Fibroblast of lung (primary cell): ENCODE measurements at places on chromosomes 7 and 10.

- DNase-seq = no peak
These were observed 116.0 kb upstream of the PDLIM1 start for GRCh38 chr10:95406651-95407280.

- DNase-seq = no peak
These were observed 5.8 kb downstream of the UNCX start for GRCh38 chr7:1238450-1238882.

GRCh38 chr7:102866535-102867215 lies 46.1 kb upstream of the LRRC17 start:
- DNase-seq = no peak

- no peak for DNase-seq
These were observed 254.2 kb downstream of the COBL start for GRCh38 chr7:51062222-51062987.

DNA sequence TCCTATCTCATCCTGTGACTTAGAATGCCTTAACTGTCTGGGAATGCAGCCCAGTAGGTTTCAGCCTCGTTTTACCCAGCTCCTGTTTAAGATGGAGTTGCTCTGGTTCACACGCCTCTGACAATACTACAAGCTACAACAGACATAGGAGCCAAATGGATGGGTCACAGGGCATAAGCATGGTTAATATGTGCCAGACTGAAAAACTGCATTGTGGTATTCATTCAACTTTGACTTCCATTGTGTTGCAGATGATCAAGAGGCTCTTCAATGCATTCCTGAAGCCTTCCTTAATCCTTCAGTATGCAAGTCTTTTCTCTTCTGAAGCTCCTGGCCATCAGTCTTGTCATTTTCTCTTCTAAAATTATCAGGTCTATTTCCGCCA lies 20.3 kb upstream of the RNF32 start:
- no peak for DNase-seq

DNA sequence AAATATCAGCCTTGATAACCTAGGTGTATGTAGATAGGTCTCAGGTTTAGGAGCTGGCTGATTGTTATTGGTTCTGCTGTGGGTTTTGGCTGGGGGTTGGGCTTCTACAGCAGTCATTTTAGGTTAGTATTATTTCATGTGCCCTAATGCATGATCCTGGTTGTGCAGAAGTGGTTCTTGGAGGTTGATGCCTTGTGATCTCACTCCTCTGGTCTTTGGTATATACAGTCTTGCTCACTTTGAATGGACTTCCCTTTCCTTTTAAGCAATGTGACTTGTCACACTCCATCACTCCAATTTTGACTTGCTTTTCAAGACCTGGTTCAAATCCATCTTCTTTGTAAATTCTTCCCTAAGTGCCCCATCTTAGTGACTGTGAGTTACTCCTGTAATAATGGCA lies 188.9 kb downstream of the LRMDA start:
- no peak for DNase-seq

DNA sequence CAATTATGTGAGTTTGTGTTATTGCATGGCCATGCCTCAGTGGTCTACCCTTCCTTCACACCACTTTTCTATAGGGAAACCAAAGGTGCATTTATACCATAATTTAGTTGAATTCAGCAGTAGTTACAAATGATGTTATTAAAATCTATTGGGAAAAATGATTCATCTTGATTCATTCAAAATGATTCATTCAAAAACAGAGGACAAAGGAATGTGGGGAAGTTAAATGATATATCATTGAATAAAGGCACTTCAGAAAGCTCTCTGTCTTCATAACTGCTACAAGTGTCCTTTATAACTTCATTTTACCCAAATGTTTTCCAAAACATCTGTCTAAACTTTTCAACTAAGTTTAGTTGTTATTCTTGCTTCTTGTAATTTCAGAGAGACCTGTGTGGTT lies 722.9 kb downstream of the GRM8 start:
- no peak for DNase-seq

GRCh38 chr7:147079083-147079482 lies 962.5 kb downstream of the CNTNAP2 start:
- no peak for DNase-seq

GRCh38 chr7:141128931-141129330 lies 55.1 kb downstream of the TMEM178B start:
- DNase-seq = no peak

DNA sequence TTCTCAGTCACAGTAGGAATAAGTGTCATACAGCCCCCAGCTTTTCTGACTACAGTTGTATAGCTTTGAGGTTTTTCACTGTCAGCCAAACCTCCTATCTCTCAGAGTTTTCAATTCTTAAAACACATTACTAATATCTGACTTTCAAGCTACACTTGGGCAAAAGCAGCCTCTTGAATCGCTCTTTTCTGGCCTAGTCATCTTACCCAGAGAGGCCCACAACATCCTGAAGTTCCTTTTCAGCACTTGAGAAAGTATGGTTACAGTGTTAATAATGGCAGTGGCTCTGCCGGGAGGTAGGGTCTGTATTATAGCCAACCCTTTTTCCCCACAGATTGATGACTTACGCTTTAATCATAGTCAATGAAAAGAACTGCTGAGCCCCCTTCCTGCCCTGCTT lies 181.0 kb downstream of the LRRC4 start:
- DNase-seq = peak; percentile 69

- no peak for DNase-seq
These were observed 79.8 kb upstream of the IFRD1 start for GRCh38 chr7:112370436-112370835.

DNA sequence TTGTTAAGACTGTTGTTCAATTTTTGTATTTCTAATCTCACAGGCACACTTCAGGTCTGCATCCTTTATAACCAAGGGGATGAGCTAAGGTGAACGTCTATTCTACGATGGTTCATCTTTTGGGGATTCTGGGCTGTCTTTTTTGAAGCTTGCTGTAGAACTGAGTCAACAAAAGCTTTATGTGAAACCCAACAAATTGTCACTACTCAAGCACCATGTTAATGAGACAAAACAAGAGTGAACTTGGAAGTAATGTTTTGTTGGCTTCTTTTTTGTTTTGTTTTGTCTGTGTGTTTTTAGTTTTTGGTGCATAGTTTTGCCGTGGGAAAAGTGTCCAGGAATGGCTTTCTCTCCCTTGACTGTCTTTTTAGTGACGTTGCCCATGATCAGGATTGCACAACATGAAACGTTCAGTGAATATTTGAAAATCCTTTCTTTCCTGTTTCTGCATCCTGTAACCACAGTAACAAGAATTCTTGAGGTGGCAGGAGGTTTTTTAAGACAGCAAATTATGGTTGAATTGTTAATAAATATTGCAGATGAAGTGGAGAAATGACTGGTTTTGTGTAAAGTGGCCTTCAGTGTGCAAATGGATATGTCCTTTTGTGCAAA lies 65.6 kb downstream of the WIPF3 start:
- DNase-seq = peak; percentile 63
